ENCODE measurements at places on chromosomes 1 and 21.

GRCh38 chr1:44084998-44085675 is 33.5 kb upstream of the KLF17 start:
- no peak for DNase-seq

GRCh38 chr1:203320591-203321272 is 15.4 kb downstream of the BTG2 start:
- peak; percentile 67 for DNase-seq

DNA sequence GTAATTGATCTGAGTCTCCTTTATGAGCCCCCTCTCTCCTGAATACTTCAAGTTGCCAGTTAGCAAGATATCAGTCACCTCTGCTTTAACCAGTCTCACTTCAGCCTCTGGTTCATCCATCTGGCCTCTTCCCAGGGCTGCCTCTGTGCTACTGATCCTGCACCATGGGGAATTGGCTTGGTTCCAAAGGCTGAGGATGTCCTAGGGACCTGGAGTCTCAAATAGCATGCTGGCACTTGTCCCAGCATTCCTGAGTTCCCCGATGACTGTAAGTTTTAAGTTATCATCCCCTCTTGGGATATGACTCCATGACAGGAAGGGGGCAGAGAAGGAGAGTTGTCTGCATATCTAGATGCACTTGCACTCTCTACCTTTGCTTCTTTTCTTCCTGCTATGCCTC is 252.0 kb downstream of the PTBP2 start:
- DNase-seq = no peak

DNA sequence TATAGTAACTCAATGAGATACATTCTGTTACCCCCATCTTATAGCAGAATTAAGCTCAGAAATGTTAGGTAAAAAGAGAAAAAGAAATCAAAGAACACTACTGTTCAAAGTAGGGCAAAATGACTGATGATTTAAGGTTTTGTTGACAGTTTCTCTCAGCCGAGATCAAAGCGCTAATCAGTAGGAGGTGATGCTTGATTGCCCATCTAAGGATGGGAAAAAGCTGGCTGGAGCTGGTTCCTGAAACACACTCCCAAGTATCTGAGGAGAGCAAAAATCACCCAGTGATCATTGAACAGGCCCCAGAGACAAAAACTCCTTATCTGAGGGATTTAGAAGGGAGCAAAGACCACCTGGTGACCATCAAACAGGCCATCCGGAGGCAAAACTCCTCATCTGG is 64.5 kb upstream of the CSF1 start:
- no peak for DNase-seq

DNA sequence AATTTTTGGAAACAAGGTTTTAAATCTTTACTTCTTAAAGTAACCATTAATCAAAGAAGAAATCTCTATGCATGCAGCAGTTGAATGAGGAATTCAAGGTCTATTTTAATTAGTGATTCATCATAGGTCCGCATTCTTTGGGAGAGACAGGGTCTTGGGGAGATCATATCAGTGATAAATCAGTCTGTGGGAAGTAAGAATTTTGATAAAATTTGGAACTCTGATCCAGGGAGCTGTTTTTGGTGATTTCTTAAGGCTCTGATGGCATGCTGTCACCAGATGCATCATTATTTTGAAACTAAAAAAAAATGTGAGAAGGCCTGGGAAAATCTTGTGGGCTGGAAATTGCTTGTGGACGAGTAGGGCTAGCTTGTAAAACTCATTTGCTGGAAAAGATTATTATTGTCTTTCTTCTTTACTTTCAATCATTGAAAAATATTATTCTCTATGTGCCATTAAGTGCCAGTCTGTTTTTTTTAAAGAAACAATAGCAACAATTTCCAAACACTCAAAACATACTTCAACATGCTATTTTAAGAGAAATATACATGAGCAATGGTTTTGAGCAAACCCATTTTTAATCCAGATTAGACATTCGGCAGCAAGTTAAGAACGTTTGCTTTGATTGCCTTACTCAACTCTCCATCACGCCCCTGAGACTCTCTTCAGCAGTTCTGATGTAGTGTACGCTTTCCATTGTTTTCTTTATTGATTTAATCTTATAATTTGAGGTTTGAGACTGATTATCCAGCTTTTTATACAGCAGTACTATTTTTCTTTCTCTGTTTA is 62.6 kb downstream of the ZBTB18 start:
- no peak for DNase-seq

GRCh38 chr1:155049651-155050559 is 1.2 kb upstream of the ADAM15 start:
- DNase-seq = no peak

GRCh38 chr21:36792505-36792967 is 93.6 kb downstream of the SIM2 start:
- DNase-seq = no peak

- DNase-seq = no peak
Measured at GRCh38 chr1:56185493-56185892, 393.9 kb downstream of the PLPP3 start.

Measured in activated T-helper 2 cell treated with anti-CD3 and anti-CD28 coated beads, Interferon-gamma antibody, Interleukin-2, Interleukin-4, amounts not matched to agents 10 μg/mL and 5 μg/mL and 100 μg/mL, durations not matched to agents 14 hours and 24 hours and 36 hours (primary cell).